ENCODE measurements at places on chromosomes 2 and 18.

DNA sequence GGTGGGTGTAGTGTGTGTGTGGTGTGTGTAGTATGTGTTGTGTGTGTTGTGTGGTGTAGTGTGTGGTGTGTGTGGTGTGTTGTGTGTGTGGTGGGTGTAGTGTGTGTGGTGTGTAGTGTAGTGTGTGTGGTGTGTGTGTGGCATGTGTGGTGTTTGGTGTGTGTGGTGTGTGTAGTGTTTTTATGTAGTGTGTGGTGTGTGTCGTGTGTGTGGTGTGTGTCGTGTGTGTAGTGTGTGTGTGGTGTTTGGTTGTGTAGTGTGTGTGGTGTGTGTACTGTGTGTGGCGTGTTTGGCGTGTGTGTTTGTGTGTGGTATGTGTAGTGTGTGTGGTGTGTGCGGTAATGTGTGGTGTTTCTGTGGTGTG lies 4.7 kb upstream of the RTP5 start:
- DNase-seq: no peak

DNA sequence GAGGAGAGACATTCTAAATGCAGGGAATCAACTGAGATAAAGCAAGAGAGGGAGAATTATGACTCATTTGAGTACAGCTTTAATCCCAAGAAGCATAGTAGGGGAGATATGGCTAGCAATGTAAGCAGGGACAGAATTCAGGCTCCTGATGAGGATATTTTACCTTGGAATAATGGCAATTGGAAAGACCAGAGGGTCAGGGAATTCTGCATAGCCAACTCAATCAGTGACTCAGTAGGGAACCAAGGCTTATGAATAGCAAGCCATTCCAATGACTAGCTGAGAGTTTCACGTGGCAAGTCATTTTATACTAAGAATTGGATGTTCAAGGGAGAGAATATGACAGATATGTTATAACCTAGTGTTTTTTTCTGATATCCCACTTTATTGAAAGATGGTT lies 563.8 kb upstream of the NETO1 start:
- no peak for DNase-seq

DNA sequence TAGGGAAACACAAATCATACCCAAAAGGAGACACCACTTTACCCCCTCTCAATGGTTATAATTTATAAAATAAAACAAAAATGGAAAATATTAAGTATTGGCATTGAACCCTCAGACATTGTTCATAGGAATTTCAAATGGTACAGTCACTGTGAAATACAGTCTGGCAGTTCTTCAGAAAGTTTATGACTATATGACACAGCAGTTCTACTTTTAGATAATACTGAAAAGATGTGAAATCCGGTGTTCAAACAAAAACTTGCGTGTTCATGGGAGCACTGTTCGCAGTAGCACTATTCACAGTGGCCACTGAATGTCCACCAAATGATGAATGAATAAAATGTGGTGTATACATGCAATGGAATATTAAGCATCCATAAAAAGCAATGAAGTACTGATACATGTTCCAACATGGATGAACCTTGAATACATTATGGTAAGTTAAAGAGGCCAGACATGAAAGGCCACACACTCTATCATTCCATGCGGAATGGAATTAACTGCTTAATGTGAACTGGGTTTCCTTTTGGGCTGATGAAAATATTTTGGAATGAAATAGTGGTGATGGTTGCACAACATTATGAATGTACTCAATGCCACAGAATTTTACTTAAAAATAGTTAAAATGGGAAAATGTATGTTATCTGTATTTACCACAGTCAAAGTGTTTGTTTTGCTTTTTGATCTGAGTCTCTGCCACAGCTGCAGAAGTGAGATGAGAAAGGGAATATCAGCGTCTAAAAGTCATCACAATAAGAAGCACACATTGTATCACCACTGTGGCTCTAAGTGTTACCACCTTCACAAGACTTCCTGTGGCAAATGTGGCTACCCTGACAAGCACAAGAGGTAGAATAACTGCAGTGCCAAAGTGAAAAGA lies 864.6 kb downstream of the SUCLG1 start:
- DNase-seq: no peak

DNA sequence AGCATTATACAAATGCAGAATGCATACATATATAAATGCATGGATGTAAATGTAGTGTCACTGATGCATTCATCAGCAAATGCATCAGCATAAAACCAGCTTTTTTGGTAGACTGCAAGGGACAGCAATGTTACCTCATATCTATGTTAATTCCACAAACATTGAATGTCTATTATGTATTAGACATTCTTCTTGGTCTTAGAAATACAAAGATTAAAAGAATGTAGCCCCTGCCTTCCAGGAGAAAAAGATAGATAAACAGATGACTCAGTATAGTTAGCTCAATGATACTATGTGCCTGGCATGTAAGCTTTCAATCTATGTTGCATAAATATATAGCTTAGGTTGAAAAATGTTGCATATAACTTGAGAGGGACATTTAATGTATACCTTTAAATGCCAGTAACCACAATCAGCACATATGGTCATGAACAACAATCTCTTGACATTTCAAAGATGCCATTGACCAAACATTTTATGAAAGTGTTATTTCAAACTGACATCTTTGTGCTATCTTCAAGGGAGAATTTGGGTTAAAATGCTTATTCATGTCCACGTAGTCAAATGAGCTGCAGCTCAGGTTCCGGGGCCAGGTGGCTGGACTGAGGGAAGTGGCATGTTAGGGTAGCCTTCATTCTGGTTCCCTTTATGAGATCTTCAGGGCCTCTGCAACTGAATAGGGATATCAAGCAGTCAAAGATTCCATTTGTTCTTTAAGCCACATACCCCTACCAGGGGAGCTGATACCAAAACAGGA lies 45.2 kb upstream of the GCG start:
- no peak for DNase-seq
